ENCODE measurements at places on chromosomes 11 and 22.

DNA sequence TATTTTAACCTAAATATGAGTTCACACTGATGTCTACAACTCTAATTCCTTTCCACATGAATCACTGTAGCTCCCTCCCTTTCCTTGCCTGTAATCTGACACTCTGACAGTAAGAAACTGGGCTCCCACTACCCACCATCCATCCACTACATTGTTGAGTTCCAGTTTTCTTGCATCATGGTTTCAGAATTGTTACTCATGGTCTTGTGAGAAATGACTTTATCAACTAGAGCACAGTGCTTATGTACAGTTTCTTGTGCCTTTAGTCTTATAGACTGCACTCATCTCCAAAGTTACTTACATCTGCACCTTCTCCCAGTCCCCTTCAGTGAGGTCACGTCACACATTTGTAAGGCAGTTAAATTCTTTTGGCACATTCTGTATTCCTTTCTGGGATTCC lies 78.6 kb downstream of the RTL6 start:
- H3K4me1 ChIP-seq, result no peaks in the 10 kb centered on the region
- H3K27me3 ChIP-seq, result no peaks in the 10 kb centered on the region
- DNase-seq, result no peak
- no peak overlapping the region for H3K4me3 ChIP-seq

DNA sequence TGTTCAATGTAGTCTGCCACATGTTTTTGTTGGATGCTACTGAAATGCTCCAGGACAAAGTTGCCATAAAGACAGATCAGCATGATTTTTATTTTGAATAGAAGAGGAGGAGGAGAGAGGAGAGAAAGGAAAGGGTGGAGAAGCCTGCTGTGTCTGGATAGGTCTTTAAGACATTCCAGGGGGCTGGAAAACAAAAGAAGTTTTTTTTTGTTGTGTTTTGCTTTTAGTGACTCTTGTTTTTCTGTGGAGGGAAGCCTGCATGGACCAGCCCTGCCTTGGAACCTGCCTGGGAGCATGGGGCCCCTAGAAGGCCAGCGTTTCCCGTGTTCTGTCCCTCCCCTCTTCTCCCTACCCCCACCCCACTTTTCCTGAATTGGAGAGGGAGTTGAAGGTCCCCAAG lies 2.3 kb downstream of the TSPAN18 start:
- no peak overlapping the region for H3K4me3 ChIP-seq
- peaks cover 76% of the 10 kb centered on the region for H3K27me3 ChIP-seq
- no peaks in the 10 kb centered on the region for H3K36me3 ChIP-seq
- no peak for DNase-seq
- peaks cover 37% of the 10 kb centered on the region for H3K4me1 ChIP-seq
- H3K27ac ChIP-seq, result no peak overlapping the region

DNA sequence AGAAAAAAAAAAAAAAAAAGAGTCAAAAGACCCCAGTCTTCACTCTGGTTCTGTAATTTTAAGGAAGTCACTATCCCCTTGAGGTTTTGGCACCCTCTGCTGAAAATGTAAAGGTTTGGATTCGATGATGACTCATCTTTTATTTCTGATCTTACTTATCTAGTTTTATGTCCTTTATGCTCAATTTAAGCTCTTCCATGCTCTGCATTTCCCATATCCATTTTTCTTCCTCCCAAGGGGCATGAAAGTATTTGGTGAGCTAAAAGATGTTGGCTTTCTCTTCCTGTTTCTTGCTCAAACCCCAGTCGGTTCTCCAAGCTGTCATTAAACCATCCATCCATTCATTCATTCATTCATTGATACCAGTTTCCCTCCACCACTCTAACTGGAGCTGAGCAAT lies 61.0 kb upstream of the CDON start:
- no peaks in the 10 kb centered on the region for H3K36me3 ChIP-seq
- H3K27me3 ChIP-seq, result no peaks in the 10 kb centered on the region
- no peak overlapping the region for H3K27ac ChIP-seq
- DNase-seq, result no peak
- H3K4me1 ChIP-seq, result no peaks in the 10 kb centered on the region

DNA sequence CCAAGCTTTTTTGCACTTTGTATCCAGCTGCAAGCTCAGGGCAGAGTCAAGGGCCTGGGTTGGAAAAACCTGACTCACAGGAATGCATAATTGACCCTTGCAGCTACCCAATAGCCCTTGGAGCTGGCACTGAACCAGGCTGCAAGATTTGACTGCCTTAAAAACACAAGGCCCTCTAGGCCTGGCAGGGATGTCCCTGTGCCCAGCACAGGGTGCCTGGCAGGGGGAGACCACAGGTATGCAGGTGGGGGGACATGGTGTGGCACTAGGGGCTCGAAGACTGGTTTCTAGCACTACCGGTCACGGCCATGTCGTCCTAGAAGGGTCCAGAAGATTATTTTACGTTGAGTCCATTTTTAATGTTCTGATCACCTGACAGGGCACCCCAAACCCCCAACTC lies 30.2 kb downstream of the SBF1 start:
- H3K36me3 ChIP-seq, result peaks cover 27% of the 10 kb centered on the region
- no peak for DNase-seq
- no peaks in the 10 kb centered on the region for H3K27me3 ChIP-seq
- H3K27ac ChIP-seq, result no peak overlapping the region

GRCh38 chr11:9758637-9759518 lies 95.0 kb downstream of the SWAP70 start:
- no peaks in the 10 kb centered on the region for H3K27me3 ChIP-seq
- no peak overlapping the region for H3K27ac ChIP-seq
- no peaks in the 10 kb centered on the region for H3K4me1 ChIP-seq
- peak overlapping the region; percentile 40 for H3K4me3 ChIP-seq
- H3K36me3 ChIP-seq, result no peaks in the 10 kb centered on the region
- DNase-seq, result peak; percentile 79

DNA sequence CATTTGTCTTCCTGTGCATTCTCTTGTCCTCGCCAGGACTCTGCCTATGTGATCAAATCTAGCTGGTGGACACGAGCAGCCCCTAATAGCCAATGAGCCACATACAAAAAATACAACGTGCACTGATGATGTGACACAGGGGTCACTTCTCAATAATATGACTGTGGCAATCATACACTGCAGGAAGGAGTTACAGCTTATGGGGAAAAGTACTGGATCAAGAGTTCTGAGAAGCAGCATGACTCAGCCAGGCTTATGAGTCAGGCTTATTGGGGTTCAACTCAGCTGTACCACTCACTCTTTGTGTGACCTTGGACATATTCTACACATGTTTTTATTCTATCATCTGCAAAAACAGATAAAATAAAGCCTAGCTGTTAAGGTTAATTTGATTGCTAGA lies 889.4 kb upstream of the TENM4 start:
- H3K4me3 ChIP-seq, result no peak overlapping the region
- H3K4me1 ChIP-seq, result peaks cover 4% of the 10 kb centered on the region
- H3K27ac ChIP-seq, result no peak overlapping the region
- DNase-seq, result no peak
- no peaks in the 10 kb centered on the region for H3K36me3 ChIP-seq

GRCh38 chr11:31408201-31408600 lies 38.5 kb downstream of the DNAJC24 start:
- no peak overlapping the region for H3K27ac ChIP-seq
- no peak for DNase-seq
- H3K27me3 ChIP-seq, result no peaks in the 10 kb centered on the region

DNA sequence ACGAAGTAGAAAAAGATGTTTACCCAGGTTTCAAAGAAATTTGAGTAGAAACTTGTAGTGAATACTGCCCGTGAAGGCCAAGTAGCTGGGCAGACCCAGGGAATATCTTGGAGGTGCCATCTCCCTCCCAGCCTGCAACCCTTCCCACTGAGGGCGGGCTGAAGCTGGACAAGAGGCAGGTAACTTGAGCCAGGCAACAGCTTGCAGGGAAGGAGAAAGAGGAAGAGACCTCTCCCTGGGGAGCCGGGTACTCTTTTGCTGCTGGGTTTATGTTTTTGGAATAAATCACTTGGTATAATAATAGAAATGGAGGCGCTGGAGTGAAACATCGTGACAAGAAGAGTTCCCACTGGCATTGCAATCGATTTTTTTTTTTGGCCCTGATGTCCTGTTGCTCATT lies 49.4 kb upstream of the JAM3 start:
- no peaks in the 10 kb centered on the region for H3K36me3 ChIP-seq
- no peak for DNase-seq
- H3K27me3 ChIP-seq, result no peaks in the 10 kb centered on the region
- no peak overlapping the region for H3K4me3 ChIP-seq

GRCh38 chr22:23764899-23765881 lies 2.4 kb downstream of the C22orf15 start:
- H3K4me1 ChIP-seq, result peaks cover 29% of the 10 kb centered on the region
- no peak overlapping the region for H3K4me3 ChIP-seq
- H3K27ac ChIP-seq, result no peak overlapping the region
- no peaks in the 10 kb centered on the region for H3K36me3 ChIP-seq

GRCh38 chr11:22461626-22462025 lies 123.4 kb downstream of the SLC17A6 start:
- no peak for DNase-seq
- H3K4me3 ChIP-seq, result no peak overlapping the region
- no peaks in the 10 kb centered on the region for H3K27me3 ChIP-seq
- no peaks in the 10 kb centered on the region for H3K36me3 ChIP-seq
- H3K4me1 ChIP-seq, result no peaks in the 10 kb centered on the region
- no peak overlapping the region for H3K27ac ChIP-seq

DNA sequence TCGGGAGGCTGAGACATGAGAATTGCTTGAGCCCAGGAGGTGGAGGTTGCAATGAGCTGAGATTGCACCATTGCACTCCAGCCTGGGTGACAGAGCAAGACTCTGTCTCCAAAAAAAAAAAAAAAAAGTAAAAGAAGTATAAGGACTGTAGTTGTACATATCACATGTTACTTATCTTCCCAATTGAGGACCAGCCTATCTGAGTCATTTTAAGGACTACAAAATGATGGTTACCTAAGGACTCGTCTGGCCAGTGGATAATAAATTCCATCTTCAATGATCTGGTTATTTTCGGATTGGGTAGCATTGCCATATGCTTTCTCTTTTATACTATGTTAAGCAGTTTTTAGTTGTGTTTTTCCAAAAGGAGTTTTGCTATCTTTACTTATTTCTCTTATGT lies 55.3 kb downstream of the PPFIA1 start:
- H3K4me3 ChIP-seq, result no peak overlapping the region
- peaks cover 8% of the 10 kb centered on the region for H3K36me3 ChIP-seq
- H3K27ac ChIP-seq, result no peak overlapping the region
- no peak for DNase-seq
- no peaks in the 10 kb centered on the region for H3K4me1 ChIP-seq

DNA sequence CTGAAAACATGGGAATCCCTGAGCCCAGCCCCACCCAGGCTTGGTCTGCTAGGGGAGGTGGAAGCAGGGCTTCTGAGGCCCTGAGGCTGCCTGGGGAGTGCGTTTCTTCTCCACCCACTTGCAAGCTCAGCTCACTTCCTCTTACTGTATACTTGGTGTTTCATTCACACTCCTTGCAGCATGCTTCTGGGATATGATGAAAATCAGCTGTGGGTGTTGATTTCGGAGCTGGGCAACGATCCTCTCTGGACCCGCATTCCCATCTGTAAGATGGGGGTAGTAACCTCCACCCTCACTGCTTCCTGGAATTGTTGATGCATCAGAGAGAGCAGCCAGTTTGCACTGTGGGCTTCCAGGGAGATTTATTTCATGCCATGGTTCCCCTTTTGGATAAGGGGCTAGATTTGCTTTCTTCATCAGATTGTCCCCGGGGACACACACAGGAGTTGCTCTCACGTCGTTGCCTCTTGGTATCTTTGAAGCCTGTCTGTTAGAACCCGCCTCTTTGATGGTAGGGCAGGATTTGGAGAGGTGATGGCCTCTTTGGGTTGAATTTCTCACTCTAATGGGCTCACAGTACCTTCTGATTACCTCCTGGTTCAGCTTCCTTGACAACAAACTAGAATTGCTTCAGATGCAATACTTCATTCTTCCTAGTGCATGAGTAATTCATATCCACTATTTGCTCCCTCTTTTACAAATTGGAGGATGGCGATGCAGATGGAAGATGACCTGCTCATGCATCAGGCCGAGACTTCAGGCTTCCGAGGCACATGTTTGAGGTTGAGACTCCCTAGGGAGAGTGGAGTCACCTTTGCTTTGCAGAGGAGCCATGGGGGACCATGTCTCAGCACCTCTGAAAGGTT lies 40.4 kb downstream of the BCR start:
- no peak for DNase-seq
- no peaks in the 10 kb centered on the region for H3K36me3 ChIP-seq
- H3K27ac ChIP-seq, result no peak overlapping the region
- H3K4me3 ChIP-seq, result no peak overlapping the region
